Spinal cord (tissue), 10 donors: ENCODE measurements at places on chromosomes 4 and X.

GRCh38 chr4:97656044-97656720 is 487.1 kb downstream of the STPG2 start:
- no peak for DNase-seq

DNA sequence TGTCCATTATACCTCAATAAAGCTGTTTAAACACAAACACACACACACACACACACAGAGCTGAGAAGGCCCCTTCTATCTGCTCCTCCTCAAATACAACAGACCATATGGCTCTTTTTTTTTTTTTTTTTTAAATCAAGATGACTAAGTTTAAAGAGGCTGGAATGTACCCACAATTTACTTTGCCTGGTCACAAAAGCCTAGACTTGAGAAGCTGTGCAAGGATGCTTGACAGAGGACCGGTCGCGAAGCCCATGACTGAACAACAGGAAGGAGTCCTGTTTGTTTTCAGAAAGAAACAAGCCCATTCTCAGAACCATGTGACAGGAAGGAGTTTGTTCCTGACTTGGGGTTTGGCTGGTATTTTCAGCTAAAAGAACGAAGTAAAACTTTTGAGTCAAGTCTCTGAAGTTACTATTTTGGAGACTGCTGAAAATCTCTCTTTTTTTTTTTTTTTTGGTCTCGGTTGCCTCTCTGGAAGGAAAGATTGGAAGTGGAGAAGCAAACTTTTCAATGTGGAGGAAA is 650.9 kb upstream of the TENM3 start:
- DNase-seq = no peak

GRCh38 chr4:75710246-75710645 is 14.1 kb upstream of the USO1 start:
- no peak for DNase-seq

DNA sequence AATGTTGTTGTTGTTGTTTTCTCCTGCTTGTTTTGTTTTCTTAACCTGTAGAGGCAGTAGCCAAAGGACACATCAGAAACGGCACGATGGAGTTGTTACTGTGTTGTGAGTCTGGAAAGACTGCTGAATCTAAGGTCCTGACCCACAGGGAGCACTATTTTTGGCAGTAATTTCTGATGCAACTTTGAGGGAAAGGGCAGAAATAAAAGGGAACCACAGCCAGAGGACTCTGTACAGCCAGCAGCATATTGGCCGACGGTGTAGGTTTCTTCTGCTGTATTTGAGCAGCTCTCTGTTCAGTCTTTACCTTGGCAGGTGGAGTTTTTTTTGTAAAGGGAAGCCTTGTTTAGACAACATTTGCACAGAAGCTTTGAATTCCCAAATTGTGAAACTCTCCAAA is 203.0 kb upstream of the GPR101 start:
- DNase-seq = no peak

DNA sequence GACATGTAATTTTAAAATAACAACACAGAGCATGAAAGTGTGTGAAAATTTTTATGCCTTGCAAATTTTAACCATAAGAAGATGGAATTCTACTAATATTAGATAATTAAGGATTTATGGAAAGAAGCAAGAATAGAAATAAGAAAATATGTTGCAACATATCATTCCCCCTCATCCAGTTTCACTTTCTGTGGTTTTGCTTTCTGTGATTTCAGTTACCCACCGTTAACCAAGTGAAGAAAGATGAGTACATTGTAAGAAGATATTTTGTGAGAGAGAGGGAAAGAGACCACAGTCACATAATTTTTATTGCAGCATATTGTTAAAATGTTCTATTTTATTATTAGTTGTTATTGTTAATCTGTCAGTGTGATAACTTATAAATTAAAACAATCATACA is 77.9 kb downstream of the ADAM29 start:
- DNase-seq = no peak

DNA sequence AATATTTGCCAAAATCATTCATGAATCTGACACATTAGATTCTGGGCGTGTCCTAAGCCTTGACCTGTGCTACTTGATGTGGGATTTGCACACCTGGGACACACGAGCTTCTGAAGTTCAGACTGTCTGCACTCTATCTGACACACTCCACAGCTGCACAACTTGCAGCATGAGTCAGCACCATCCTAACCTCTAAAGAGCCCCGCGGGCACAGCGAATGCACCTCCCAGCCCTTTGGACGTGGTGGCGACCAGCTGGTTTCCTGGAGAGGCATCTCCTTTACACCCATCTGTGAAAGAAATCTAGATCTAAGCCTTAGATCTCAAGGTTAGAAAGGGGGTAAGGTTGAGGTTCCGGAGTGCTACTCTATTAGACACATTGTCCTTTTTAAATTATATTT is 69.2 kb downstream of the SORBS2 start:
- no peak for DNase-seq

DNA sequence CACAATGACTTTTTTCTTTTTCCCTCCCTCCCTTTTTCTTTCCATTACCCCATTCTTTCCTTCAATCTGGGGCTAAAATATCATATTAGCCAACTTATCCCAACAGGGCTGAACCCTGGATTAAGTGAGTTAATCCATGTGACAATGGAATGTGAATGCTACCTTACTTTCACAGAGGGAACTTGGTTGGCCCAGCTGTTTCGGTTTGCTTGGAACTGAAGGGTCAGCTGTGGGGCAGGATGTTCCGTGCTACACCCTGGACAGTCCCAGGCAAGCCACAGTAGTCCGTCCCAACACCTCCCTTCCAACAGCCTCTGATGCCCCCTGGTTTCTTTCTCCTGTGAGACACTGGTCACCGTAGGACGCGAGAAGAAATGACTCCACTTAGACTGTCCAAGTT is 95.0 kb upstream of the STS start:
- DNase-seq = no peak

GRCh38 chr4:337932-338758 is 531 bp downstream of the ZNF141 start:
- DNase-seq = no peak

DNA sequence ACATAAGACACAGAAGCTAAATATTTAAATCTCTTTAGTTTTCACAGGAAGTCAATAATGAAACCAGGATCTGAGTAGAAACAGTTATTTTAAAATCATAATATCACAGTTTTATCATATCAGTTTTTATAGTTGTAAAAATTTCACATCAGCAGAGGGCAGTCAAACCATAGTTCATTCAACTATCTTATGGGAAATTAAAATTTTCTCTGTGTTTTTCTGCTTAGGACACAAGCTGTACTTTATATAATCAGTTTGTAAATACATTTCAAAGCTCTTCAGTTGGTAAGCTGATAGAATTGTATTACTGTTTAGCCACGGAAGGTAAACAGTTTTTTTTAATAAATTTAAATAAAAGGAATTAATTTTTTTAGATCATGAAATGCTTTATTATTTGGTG is 204.8 kb upstream of the NUDT6 start:
- no peak for DNase-seq

- no peak for DNase-seq
Observed at GRCh38 chr4:139555705-139556070, 331 bp downstream of the SETD7 start.

GRCh38 chr4:94728056-94728766 is 29.5 kb upstream of the BMPR1B start:
- DNase-seq = no peak

- DNase-seq = no peak
Observed at GRCh38 chr4:175371091-175371490, 441.0 kb downstream of the GPM6A start.

DNA sequence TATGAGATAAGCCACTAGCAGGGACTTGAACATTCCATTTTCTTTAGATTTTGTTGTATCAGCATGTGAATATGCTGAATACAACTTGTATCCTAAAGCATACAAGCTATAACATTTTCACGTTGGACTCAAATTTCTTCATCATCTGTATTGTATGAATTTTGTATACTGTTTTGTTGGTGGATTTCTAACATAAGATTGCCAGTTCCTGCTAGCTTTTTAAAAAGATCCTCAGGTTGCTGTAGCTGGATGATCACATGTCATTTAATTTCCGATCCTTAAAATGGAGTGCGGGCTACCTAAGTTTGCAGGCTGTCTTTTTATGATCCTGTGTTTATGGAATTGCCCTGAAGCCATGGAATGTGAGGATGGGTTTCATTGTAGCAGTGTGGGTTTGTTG is 6.9 kb downstream of the PDLIM5 start:
- DNase-seq = no peak

- DNase-seq = no peak
Observed at GRCh38 chrX:82973646-82974045, 534.4 kb upstream of the POU3F4 start.

DNA sequence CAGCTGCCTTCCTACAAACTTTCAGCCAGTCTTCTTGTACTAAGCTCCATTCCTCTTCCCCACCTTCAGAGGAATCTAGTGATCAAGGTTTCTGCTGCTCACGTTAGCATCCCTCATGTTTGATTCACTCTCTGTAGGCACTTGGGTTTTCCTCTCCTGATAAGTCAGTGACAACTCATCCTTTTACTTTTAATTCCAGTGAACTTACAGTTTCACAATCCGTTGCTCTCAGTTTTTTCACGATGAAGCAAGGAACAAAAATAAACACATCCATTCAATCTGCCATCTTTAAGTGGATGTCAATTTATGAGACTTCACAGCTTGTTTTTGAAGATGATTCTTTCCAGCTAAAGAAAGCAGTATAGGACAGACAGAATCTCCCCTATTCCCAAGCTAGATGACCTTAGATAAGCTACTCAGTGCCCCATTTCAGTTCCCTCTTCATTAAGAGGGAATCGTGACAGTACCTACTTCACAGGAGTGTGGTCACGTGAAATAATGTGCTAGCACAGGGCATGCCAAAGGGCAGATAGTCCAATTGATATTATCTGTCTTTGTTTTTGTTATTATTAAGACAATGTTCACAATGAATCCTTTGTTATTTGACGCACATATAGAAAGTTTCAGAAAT is 234.3 kb downstream of the PALLD start:
- no peak for DNase-seq
